ENCODE measurements at places on chromosomes 3 and 15.

GRCh38 chr3:128556907-128557306 lies 63.9 kb upstream of the GATA2 start:
- no peak for DNase-seq

DNA sequence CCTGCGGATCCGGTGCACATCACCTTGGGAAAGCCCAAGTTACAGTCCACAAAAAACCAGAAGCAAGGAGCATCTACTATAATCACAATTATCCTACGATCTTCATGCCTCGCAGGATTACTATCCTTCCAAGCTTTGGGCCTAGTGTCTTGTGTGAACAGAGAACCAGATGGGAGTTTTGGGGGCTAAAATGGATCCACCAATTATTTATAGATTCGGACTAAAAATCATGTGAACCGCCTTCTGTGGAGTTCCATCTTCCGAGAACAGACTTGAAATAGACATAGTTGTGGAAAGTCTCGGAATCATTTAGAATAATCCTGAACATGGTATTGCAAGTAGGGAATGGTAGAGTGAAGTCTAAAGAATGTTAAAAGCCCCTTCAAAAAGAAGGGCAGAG lies 70.1 kb downstream of the EIF4E3 start:
- no peak for DNase-seq

GRCh38 chr3:172465281-172465680 lies 17.0 kb upstream of the GHSR start:
- no peak for DNase-seq

GRCh38 chr3:111547631-111548030 lies 5.6 kb downstream of the CD96 start:
- no peak for DNase-seq

DNA sequence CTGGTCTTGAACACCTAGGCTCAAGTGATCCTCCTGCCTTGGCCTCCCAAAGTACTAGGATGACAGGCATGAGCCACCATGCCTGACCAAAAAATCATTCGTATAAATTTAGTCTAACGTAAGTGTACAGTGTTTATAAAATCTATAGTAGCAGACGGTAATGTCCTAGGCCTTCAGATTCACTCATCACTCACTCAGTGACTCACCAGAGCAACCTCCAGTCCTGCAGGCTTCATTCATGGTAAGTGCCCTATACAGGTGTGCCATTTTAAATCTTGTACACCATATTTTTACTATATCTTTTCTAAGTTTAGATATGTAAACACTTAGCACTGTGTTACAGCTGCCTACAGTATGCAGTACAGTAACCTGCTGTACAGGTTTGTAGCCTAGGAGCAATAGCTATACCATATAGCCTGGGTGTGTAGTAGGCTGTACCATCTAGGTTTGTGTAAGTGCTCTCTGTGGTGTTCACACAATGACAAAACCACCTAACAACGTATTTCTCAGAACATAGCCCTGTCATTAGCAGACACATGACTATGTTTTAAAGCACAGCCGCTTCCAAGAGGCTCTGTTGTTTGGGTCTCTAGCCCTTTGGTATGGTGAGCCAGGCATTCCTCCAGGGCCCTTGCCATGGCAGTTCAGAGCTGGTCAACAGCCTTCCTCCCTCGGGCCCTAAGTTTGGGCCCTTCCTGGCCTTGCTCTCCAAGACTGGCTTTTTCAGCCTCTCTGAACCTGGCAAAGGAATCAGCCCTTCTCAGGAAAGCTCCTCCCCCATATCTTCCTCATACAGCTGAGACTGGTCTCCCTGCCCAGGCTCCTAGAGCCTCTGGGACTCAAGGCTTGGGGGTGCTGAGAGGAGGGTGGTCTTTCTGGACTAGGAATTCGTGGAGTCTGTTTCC lies 1.9 kb upstream of the CCDC9B start:
- no peak for DNase-seq

GRCh38 chr3:185983495-185984141 lies 45.8 kb upstream of the TRA2B start:
- peak; percentile 26 for DNase-seq

DNA sequence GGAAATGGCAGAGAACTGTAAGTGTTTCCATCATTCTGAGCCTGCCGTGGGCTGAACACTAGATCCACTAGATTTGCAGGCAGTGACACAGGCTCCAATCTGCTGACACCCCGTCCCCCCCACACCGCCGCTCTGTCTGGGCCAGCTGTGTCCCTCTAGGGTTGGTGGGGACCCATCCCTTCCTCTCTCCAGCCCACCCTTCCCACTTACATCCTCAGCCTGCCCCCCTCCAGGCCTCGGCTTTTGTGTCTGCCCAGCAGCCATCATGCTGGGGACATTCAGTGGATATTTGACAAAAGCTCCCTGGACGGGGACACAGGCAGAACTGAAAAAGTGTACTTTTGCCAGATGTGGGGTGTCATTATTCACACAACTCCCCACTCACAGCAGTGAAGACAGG lies 10.7 kb upstream of the LRRK1 start:
- no peak for DNase-seq

GRCh38 chr15:81363276-81363675 lies 10.7 kb downstream of the TMC3 start:
- DNase-seq, result no peak

DNA sequence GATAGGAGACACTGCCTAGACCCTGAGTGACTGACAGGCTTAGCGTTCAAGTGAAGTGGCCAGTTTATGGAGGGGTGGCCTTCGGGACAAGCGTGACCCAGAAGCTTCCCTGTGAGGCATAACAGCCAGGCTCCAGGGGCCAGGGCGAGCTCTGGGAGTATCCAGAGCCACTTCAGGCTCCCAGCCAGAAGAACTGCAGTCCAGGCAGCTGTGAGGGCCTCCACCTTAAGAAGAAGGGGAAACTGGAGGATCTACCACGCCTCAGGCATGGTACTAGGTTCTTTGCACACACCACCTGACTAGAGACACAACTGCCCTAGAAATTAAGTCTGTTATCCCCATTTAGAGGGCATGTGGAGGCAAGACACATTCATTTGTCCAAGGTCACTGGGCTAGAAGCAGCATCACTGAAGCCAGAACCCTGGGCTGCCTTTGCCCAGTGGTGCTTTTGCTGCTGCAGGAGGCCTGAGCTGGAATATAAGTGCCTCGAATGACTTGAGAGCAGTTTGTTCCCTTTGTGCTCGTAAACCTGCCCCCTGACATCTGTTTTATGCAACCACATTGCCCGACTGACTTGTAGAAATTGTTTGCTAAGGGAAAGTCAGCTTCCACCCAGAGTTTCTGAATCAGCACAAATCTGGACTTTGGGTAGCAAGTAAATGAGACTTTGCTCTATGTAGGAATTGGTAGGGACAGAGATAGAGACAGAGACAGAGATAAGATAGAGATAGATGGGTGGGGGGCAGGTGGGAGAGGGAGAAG lies 23.3 kb downstream of the RASGRF1 start:
- no peak for DNase-seq

- no peak for DNase-seq
These were observed 97.9 kb upstream of the UNC13C start for GRCh38 chr15:53880357-53880756.

DNA sequence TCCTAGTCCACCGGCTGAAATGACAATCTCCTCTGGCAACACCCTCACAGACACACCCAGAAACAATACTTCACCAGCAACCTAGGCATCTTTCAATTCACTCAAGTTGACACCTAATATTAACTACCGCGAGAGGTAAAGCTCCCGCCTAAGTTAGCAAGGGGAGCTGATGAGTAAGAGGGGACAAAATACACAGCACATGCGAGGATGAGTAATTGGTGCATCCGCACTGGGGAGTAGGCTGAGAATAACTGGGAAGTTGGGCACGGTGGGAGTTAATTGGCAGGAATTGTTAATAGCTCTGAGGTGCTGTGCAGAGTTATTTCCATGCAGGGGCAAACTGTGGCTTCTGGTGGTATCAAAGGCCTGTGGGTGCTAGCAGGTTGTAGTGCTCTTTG lies 14.5 kb upstream of the PLD1 start:
- no peak for DNase-seq

DNA sequence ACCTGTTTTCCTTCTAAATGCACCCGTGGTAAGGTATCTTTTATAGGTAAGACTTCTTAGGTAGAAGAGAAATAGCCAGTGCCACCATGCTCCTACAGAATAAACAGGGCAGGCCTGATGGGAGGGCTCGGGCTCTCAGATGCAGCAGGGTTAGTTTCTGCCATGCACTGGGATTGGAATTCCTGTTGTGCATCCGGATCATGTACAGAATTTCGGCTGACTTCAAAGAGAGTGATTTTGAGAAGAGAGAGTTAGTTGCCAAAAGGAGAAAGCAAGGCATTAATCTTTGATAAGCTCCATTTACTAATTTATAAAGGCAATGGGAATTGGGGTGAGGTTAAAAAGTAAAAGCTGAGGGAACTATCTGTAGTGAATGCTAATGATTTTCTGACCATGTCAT lies 211.2 kb downstream of the WDR72 start:
- DNase-seq, result no peak

- no peak for DNase-seq
These were observed 236.1 kb downstream of the ROBO1 start for GRCh38 chr3:79531566-79532295.

DNA sequence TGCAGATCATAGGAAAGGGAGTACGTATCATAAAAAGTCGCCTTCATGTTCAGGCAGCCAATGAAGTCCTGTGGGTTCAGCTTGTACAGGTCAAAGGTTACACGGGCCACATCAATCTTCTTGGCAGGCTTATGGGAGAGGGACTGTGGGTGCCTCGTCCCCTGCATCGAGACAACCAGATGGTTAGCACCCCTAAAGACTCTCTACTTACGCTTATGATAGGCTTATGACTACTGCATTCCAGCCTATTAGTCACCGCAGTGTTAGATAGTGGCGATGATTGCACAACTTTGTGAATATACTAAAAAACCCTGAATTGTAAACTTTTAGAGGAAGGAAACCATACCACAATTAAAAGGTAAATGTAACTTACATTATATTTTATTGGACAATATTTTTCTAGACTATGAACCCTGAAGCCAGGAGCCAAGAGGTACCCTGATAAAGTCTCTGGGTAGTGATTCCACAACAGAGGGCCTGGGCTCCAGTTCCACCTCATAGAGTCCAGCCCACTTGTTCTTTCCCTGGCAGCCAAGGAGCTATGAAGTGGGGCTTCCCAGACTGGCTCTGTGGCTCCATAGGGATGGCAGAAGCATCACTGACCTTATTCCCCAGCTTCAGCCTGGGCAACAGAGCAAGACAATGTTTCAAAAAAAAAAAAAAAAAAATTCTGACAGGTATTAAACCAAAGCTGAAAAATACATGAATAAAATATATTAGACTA lies 2.5 kb upstream of the FANCD2 start:
- DNase-seq, result no peak

- DNase-seq, result no peak
These were observed 25.8 kb downstream of the COLQ start for GRCh38 chr3:15495461-15496340.

DNA sequence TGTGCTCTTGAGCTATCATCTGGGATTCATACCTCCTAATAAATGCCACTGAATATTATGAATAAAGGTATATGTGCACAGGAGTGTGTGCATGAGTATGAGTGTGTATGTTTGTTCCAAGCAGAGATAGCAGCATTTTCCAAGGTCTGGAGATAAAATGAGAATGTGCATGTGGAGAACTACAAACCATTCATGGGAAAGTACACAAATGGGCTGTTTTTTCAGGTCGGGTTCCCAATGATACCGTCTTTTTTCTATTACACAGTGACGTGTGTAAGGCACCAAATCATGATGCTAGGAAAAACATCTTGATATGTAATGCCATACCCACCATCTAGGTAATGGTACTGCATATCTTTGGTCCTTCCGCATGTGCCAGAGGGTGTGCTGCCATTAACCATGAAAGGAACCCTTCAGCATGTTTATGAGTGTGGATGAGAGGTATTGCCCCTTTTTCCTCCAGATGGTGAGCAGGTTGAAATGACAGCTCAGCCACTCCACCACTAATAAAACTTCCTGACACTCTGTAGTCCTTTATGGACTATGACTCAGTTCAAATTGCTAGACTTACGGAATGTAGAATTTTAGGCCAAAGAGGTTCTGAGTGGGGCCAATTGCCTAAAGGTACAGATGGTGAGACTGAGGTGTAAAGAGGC lies 36.4 kb upstream of the COPB2 start:
- no peak for DNase-seq

GRCh38 chr15:59557581-59557980 lies 54.0 kb upstream of the GCNT3 start:
- DNase-seq, result no peak

- no peak for DNase-seq
These were observed 104.9 kb downstream of the AQP9 start for GRCh38 chr15:58243070-58243469.

DNA sequence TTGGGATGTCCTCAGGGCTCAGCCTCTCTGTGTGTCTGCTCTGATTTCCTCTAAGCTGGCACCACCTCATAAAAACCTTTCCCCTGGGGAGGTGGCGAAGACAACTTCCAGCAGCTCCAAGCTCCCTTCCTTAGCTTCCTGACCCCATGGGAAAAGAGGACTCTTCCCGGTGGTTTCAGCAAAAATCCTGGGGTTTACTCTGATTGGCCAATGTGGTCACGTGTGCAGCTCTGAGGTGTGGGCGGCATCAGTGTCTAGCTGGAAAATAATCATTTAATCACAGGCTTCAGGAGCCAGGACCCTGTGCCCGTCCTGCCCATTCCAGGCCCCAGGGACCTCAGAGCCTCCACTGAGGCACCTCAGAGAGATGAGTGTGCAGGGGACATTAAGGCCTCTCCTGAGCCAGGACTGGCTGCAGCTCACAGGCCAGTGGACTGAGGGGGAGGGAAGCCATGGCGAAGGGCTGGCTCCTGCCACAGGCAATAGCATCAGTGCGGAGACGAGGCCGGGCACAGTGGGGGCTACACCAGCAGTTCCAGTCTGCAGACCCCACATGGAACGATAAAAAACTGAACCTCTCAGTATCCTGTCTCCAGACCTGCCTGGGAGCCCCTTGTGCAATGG lies 104.1 kb downstream of the TPRA1 start:
- no peak for DNase-seq

GRCh38 chr3:143751643-143752178 lies 96.6 kb downstream of the SLC9A9 start:
- no peak for DNase-seq

GRCh38 chr3:150149651-150150051 lies 179.0 kb upstream of the PFN2 start:
- no peak for DNase-seq

GRCh38 chr3:168545591-168545990 lies 449.9 kb upstream of the GOLIM4 start:
- no peak for DNase-seq

- DNase-seq, result no peak
These were observed 18.9 kb downstream of the RAP2B start for GRCh38 chr3:153180860-153181372.

GRCh38 chr3:39329493-39329892 lies at the start of gene CCR8:
Gene CCR8, plus strand, starts transcription at chr3:39329709. Its CDS starts 2,623 bp downstream, at chr3:39332332.
- no peak for DNase-seq
